ENCODE measurements at places on chromosomes 4 and X.

- DNase-seq: no peak
These were observed 16.8 kb downstream of the CCDC149 start for GRCh38 chr4:24896056-24896455.

- DNase-seq: no peak
These were observed 374.9 kb upstream of the TECRL start for GRCh38 chr4:64784125-64784524.

DNA sequence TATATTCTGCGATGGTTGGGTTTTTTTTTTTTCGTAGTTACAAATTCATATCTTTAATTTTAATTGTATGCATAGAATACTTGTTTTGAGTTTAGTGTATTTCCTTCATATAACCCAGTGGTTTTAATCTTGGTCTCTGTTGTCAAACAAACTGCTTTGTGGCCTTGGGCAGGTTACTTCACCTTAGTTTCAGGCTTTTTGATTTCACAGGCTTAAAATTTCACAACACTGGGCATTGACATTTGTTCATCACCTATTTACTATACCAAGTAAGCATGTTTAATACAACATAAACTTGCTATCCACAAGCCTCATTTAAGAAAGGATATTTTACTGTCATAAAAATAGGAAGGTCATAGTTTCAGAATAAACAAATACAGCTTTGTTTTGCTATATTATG is 14.7 kb downstream of the RAPGEF2 start:
- no peak for DNase-seq

- DNase-seq: no peak
These were observed 166.7 kb upstream of the KCNIP4 start for GRCh38 chr4:22115262-22115661.

- DNase-seq: no peak
These were observed 42.3 kb downstream of the NXT2 start for GRCh38 chrX:109578916-109579315.

- DNase-seq: no peak
These were observed 591.7 kb downstream of the CCSER1 start for GRCh38 chr4:90718931-90719330.
